ENCODE measurements at places on chromosomes 2 and 18. TPM values are rescaled to one million over a fixed set of nuclear protein-coding genes. Genes with fewer than 3 reads are reported as not detected.

DNA sequence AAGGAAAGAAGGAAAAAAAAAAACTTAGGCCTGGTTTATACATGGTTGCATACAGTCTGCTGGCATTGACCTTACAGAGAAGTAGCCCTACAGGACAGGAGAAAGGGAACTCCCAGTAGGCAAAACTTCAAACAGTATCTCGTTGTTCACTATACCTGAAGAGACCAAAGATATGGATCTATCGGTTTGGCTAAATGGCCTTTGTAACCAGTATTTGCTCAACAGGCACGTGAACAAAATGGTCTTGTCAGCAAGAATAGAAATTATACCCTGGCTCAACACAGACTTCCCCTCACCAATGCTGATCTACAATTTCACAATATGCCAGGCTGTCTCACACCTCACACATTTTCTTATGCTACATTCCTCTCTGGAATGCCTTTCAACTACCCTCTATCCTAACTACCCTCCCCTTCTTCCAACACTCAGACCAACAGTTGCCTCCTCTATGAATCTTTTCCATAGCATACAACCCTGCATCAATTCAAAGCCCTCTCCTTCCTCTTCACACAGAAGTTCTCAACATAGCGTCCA is 13.7 kb downstream of the HYCC2 start:
- DNase-seq, result no peak

DNA sequence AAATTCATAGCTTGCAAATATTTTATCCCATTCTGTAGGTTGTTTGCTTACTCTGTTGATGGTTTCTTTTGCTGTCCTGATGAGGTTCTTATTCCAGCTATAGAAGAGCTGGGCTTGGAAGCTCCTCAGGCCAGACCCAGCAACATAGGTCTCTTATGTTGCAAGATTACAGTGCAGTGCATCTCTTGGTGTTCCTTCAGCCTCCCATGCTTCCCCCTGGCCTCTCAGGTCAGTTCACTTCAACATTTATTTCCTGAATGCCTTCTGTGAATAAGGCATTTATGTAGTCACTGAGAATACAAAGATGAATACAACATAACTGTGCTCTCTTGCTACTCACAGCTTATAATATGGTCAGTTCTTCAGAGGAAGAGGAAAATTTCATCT is 179.0 kb upstream of the SLC39A10 start:
- no peak for DNase-seq

- no peak for DNase-seq
Measured at GRCh38 chr18:12628706-12629702, 28.9 kb downstream of the SPIRE1 start.

- no peak for DNase-seq
Measured at GRCh38 chr18:64380117-64380516, 231.2 kb upstream of the LINC00305 start.

DNA sequence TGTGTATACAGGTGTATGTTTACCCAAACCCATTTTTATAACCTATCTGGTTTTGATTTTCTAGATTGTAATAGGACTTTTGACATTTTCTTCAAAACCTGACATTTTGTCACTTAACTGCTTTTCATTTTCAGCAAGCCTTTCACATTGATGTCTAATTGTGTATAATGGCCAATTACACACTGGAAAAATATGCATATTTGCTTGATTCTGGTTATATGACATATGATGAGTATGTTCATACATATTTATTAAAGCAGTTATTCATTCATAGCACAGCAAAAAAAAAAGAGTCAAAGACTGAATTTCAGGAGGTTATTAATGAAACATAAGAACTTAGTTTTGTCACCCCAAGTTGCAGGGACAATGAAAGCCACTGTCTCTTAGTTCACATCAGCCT is 307.7 kb upstream of the TNP1 start:
- DNase-seq, result no peak

DNA sequence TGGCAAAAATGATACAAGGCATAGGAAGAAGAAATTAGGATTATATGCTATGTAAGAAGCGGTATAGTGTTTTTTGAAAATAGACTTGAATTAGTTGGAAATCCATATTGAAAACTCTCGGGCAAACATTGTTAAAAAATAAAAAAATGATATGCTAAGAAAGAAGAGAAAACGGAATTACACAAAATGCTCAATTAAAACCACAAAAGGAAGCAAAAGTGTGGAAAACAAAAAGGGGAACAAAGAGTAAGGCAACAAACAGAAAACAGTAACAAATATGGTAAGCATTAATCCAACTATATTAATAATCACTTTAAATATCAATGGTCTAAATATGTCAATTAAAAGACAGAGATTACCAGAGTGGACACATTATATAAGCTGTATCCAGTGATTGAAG is 58.4 kb downstream of the TXNL1 start:
- DNase-seq, result no peak

- DNase-seq, result no peak
Measured at GRCh38 chr2:161207941-161208340, 47.7 kb downstream of the TANK start.

The RAMP1 gene
- 17.6 TPM for total RNA-seq

The TXNDC9 gene
- total RNA-seq, result 42.1 TPM

The FAM237A gene
- not detected for total RNA-seq

The SLC5A7 gene
- not detected for total RNA-seq

Data from activated CD4-positive, alpha-beta T cell treated with anti-CD3 and anti-CD28 coated beads, Interleukin-2, amount 10 ng/mL, durations not matched to agents 24 days and 14 days (primary cell).